Cortex of kidney (tissue), 1 donor: ENCODE measurements at places on chromosomes 3 and 15.

DNA sequence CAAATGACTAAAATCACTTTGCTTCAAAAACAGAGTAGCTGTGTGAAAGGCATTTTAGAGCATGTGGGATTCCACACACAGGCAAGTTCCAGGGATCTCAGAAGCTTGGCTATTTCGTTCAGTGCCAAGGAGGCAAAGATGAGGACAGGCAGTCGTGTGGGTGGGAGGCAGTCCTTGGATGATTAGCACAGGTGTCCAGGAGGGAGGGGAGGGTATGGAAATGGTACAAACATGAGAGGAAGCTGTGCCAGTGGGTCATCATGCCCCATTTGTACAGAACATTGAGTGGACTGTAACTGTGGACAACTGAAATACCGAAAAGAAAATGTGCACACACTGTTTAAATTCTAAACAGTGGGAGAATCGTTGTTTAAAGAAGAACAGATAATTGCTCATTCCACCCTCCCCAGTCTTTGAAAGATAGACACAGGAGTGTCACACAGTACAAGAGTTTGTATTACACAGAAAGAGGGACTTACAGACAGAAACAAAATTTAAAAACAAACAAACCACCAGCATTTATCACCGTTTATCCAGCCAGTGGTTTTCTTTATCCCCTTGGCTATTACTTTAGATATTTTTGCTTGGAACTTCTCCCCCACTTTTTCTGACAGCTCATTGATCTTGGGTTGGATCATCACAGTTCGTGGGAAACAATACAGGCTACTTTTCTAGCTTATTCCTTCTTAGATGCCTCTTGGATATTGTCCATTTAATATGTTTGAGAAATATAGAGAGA is 122.9 kb downstream of the GREM1 start:
- no peak for DNase-seq

GRCh38 chr3:31692751-31693150 is 160.0 kb downstream of the STT3B start:
- DNase-seq: no peak

- no peak for DNase-seq
These were observed 559.6 kb downstream of the MCTP2 start for GRCh38 chr15:94791008-94791407.

DNA sequence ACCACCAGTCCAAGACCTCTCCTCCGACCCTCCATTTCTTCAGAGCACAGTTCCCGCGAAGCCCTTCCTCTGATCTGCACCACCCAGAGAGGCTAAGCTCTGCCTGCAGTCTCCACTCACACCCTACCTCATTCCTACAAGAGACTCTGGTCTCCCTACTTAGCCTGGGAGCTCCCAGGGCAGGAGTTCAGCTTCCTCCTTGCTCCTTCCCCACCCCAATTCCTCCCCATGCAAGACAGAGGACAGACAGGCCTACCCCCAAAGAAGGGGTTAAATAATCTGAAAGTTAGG is 12.6 kb upstream of the VIPR1 start:
- DNase-seq: no peak

GRCh38 chr3:72550582-72551262 is 297.5 kb downstream of the SHQ1 start:
- no peak for DNase-seq

DNA sequence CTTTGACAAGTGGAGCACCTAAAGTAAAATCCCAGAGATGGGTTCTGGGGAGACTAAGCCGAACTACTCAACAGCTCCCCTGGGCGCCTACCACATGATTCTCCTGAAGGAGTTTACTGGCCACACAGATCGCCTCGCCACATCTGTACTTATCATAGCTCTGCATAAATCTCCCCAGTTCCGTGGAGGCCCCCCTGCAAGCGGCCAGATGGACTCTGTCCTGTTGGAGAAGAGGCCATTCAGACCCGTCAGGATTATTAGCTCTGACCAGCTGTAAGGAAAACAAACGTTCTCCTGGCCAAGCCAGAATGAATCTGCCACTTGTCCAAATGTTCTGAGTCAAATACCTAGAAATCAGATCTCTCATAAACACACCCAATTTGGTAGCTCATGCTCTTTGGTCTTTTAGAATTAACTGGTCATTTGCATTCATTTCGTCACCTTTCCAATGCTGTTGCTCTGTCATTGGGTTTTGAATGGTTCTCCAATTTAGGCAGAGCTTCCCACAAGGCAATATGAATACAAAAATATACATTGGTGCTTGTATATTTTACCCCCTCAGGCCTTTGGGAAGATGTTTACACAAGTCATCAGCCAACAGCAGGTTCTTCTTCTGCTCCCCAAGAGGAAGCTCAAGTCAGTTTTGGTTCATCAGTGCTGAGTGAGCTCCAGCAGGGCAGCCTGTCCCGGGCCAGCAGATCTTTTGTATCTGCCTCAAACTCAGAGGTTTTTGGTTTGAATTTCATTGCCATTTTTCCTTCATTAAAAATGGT is 124.5 kb downstream of the THSD4 start:
- DNase-seq: no peak

- no peak for DNase-seq
These were observed 384.7 kb downstream of the NTRK3 start for GRCh38 chr15:87871731-87872320.

GRCh38 chr15:75174102-75174501 is 27.6 kb upstream of the C15orf39 start:
- DNase-seq: no peak

DNA sequence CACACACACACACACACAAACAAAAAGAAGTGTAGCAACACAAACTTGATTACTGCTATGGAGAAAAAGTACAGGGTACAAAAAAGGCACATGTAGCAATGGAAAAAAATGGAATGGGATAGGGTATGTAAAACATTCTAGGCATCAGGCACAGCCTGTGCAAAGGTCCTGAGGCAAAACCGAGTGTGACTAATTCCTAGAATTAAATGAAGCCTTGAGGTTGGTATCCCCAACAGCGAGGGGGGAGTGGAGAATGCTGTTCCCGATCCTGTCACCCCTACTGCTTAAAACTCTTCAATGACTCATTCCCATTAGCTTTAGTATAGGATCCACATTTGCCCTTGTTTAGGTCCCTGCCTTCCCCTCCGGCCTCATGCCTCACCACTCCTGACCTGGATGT is 37.9 kb downstream of the RHCG start:
- DNase-seq: no peak

GRCh38 chr3:60949146-60949545 is 302.1 kb downstream of the FHIT start:
- no peak for DNase-seq

- no peak for DNase-seq
These were observed 51.6 kb downstream of the SLC2A2 start for GRCh38 chr3:170974872-170975271.

DNA sequence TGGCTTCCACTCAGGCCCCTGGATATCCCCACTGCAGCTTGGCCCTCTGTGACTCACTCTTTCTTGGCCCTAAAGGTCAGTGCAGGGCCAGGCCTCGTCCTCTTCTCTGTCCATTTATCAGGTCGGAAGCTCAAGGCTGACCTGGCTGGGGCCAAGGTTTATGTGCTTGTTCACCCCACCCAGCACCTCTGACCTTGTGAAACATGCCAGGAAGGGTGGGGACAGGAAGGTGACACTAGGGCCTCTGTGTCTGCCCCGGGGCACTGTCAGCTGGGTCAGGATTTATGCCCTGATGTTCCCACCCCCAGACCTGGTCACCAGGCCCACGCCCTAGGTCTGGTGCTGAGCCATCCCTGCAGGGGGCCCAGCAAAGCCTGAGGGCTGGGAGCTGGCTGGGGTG is 103.8 kb downstream of the FBLN2 start:
- DNase-seq: no peak
